Epithelial cell of prostate (primary cell): ENCODE measurements at places on chromosomes 7 and 10.

- no peak for DNase-seq
These were observed 524.8 kb upstream of the TPK1 start for GRCh38 chr7:145360511-145361100.

GRCh38 chr7:126016722-126017121, 1087.1 kb upstream of the POT1 start:
- DNase-seq, result no peak

DNA sequence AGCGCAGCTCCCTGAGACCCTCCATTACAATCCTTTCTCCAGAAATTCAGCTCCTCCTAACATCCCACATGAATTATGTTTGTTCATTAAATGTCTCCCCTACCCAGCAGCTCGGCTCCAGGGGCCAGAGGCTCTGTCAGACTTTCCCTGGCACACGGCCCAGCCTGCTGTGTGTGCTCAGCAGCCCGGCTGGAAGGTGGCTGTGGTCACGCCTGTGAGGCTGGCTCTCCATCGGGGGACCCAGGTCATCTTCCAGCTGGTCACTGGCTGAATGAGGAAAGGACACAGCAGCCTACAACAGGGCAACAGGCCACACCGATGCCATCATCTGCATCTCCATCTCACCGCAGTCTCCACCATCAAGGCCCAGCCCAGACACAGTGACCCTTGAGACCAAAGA, 219.8 kb downstream of the MAD1L1 start:
- no peak for DNase-seq

GRCh38 chr10:105538874-105539273, 897.8 kb downstream of the SORCS3 start:
- DNase-seq, result no peak

DNA sequence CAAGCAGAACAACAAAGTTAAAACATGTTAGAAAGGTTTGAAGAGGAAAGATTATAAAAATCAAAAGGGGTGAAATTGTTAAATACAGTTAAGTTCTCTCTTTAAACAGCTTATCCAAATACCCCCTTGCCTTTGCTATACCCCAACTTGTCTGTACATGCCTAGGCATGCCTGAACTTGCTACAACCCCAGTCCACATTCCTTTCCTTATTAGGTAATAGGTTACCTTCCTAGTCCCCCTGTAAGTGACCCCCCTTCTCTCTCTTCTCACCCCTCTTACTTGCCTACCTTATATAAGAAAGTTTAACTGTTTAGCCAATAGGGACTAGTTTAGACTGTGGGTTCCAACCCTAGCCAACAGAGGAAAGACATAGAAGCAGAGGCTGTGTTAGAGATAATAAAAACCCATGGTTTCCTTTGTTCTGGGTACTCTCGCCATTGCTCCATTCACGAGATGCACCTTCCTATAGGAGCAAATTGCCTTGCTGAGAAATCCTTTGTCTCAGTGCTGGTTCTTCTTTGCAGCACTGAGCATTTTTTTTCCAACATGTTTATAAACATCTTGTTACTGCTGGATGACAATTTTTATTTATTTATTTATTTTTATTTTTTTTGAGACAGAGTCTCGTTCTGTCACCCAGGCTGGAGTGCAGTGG, 282.2 kb upstream of the GALNT17 start:
- DNase-seq, result no peak
